ENCODE measurements at places on chromosomes 2 and 18.
A peak's percentile ranks its signal among the peaks of the same experiment; 100 is the strongest.

DNA sequence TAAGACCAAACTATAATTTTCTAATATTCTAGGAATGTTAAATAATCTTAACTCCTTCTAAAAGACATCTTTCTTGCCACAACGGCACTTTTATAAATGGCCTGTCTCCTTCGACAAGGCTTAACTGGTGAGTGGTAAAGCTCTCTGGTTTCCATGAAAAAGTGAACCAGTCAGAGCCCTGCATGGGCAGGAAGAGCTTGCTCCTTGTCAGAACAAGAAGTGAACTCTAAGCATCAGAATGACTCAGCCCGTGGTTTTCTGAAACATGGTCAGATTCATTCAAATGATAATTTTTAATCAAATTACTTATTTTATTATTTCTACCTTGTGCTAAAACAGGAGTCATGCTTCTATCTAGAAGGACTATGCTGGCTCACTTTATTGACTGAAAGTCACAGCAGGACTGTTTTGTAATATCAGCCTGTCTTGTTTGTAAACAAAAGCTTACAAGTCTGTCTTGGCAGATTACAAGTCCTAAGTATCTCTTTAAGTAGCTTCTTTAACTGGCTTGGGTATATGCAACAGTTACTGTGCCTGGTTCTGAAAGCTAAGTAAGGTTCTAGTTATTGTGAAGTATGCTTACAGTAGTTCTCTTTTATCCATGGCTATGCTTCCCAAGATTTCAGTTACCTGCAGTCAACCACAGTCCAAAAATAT, 245.4 kb downstream of the NAPG start:
- DNase-seq: no peak

GRCh38 chr2:222358876-222359275, 60.1 kb upstream of the PAX3 start:
- peak; percentile 31 for DNase-seq

DNA sequence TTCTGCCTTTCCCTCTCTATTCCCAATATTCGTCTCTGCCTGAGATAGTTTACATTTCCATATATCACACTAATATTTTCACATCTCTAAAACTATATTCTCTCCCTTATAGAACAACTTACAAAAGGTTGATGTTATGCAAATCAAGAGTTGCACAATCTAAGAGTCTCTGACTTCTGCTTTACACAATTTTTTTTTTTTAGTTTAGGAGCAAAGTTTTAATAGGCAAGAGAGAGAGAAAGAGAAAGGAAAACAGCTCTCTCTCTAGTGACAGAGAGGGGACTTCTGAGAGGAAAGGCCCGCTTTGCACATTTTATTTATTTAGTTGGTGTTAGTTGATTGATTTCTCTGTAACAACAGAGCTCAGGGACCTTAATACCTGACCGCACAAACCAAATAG, 380.2 kb downstream of the TXNL1 start:
- no peak for DNase-seq

DNA sequence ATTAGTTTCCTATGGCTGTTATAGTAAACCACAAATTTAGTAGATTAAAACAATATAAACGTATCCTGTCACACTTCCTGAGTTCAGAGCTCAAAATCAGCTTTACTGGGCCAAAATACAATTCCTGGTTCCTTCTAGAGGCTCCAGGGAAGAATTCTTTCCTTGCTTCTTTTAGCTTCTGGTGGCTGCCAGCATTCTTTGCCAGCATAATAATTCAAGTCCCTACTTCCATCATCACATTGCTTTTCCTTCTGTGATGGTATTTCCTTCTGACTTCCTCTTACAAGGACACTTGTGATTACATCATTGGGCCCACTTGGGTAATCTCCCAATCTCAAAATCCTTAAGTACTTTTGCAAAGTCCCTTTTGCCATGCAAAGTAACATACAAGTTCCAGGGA, 40.6 kb downstream of the MOB4 start:
- DNase-seq: no peak

DNA sequence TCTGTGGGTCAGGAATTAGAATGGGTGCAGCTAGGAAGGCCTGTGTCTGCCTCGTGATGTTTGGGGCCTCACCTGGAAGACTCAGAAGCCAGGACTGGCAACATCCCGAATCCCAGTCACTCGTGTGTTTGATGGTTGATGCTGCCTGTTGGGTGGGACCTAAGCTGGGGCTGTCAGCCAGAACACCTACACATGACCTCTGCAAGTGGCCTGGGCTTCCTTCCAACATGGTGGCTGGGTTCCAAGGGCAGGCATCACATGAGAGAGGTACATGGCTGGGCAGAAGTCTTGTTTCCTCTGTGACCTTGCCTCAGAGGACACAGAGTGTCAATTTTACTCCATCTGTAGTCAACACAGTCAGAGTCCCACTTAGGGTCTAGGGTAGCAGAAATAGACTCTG, 177.8 kb downstream of the GBX2 start:
- DNase-seq: no peak

DNA sequence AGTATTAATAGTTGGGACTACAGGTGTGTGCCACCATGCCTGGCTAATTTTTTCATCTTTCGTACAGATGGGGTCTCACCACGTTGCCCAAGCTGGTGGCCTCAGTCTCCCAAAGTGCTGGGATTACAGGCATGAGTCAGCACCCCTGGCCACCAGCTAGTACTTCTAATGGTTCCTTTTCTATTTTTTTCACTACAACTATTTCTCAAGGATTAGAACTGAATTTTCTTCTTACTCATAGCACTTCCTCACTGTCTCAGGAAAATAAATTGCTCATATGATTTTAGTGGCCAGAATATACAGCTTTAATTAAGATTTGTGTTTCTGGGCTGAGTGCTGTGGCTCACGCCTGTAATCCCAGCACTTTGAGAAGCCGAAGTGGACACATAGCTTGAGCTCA, 43.2 kb upstream of the SOS1 start:
- DNase-seq: no peak

GRCh38 chr2:230981704-230982103, 14.2 kb upstream of the SPATA3 start:
- no peak for DNase-seq

GRCh38 chr2:28684142-28684858, 67.3 kb upstream of the PPP1CB start:
- DNase-seq: no peak

DNA sequence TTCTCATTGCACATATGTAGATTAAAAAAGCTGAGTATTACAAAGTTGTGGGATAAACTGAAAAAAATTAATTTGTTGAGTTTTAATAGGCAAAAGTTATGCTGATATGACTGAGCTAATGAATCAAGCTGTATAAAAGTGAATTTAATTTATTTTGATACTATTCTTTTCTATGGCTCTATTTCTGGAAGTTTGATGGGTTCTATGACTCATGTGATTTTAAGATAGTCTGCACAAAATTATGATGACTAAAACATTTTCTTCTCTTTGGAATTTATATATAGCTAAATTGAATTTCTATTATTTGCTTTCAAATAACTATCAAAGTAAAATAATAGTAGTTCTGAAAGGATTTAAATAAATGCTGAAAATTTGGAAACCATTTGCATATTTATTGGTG, 71.0 kb upstream of the MMADHC start:
- no peak for DNase-seq

DNA sequence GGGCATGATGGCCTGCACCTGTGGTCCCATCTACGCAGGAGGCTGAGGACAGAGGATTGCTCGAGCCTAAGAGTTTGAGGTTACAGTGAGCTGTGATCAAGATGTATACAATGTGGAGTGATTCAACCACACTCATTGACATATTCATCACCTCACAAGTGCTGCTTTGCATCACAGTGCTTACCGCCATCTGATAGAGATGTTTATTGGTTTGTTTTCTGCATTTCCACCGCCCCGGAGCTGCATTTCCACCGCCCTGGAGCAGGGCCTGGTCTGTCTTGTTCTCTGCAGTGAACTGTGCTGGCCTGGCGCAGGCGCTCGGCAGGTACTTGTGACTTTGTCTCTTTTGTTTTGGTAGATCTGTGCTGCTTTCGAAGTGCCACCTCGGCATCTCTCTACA, 96.0 kb downstream of the SMAD7 start:
- no peak for DNase-seq

- DNase-seq: peak; percentile 74
Observed at GRCh38 chr18:49111191-49111988, 160.6 kb upstream of the SMAD7 start.

DNA sequence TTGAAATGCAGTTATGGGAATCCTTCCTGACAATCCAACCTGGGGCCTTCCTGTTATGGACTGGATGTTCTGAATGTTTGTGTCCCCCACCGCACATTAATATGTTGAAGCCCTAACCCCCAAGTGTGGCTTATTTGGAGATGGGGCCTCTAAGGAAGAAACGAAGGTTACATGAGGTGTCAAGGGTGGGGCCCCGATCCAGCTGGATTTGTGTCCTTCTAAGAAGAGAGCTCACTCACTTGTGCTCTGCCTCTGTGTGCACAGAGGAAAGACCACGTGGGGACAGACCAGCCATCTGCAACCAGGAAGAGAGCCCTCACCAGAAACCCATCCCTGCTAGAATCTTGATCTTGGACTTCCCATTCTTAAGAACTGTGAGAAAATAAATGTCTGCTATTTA, 44.4 kb downstream of the MAP3K19 start:
- DNase-seq: no peak

DNA sequence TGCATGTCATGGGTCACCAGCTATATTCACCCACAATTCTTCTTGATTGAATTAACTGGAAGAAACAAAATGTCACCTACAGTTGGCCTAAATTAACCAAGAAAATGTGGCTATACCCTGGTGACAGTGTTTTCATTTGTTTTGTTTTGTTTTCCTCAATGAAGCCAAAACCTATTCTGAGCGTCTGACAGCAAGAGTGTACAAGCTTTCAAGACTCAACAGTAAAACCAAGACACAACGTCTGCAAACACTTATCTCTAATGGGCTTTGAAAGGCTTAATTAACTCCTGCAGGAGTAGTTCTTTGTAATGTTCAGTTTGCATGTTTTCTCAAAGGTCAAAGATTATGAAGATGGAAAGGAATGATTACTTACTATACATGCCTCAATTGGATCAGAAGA, 827.6 kb upstream of the KLHL29 start:
- no peak for DNase-seq

GRCh38 chr2:98269274-98269673, 77.0 kb upstream of the CNGA3 start:
- peak; percentile 21 for DNase-seq

DNA sequence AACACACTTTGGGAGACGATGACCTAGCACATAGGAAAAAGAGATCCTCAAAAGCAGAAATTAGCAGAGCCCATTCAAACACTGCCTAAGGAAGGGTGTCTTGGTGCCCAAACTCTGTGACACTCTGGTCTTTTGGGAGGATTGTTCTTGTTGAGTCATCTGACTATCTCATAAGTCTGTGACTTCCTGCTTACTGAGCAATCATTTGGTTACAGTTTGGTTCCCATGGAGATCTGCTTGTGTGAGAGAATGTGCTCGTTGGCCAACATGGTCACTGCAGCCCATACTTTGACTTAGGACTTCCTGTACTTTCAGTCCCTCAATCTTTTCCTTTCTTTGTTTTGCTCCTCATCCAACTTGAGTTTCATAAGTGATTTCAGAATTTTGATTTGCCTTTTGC, 602.9 kb downstream of the NYAP2 start:
- DNase-seq: peak; percentile 79

DNA sequence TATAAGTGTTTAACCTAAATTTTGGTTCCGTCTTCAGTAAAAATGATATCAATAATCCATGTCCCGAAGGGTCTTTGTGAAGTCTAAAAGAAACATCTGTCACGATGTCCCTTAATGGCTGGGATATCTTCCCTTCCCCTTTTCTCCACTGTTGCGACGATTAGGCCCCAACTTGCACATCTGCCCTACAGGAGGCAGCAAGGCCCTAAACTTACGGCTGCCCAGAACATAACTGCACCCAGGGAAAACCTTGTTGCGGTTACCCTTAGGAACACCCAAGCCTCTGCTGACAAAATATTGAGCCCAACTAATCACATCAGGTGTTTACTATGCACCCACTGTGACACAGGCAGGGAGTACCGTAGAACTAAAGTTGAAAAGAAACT, 1.3 kb upstream of the SMAD2 start:
- no peak for DNase-seq

- DNase-seq: no peak
Observed at GRCh38 chr18:34483198-34483597, 226.9 kb upstream of the DTNA start.

DNA sequence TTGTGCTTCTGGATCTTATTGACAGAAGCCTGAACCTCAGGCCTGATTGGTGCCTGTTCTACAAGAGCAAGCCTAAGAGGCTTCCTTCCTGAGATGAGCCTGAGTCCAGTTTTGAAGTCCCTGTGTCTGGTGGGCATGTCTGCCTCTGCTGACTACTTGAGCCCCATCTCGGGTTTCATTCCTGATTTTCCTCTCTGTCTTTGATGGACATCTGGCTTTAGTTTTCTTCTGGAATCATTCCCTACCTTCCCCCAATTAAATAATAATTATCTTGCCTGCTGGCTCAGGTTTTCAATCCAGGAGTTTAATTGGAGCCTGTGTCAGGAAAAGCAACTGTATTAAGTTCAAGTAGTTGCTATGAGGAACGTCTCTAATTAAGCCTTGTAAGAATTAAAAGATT, 135.5 kb upstream of the MC4R start:
- DNase-seq: no peak

DNA sequence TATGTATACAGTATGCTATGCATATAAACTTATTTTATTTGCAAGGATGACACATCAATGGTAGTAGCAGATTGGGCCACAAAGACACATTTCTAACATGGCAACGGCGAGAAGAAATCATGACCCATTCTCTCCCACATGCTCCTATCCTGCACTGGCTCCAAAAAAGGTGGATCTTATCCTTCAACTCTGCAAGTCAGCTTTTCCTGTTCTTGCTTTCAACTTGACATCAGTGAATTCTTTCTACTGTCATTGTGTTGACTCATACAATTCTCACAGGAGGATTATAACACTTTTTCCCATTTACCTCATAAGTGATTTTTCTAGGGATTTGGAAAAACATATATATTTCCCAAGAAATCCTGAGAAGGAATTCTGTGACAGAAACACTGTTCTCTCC, 53.1 kb downstream of the ACVR1 start:
- peak; percentile 79 for DNase-seq

DNA sequence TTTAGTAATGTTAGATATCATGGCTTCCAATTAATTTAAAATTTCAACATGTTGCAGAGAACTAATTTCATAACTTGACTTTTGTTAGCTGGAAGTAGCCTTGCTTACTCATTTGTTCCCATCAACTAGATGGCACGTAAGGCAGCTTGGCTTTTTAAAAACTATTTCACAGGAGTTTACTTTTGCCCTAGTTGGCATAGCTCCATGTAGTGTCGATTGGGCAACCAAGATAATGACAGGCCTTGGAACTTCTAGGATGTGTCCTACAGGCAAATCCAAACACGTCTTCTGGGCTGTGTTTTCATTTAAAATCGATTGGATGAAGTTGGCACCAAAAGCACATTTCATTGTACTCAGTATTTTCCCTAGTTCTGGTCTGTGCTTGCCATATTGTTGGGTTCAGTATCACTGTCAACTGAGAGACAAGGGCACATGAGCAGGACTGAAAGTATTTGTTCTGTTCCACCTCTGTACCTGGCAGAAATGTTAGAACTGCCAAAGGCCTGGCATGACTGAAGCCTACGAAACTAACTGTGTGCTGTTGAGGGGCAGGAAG, 29.4 kb downstream of the HADHB start:
- DNase-seq: peak; percentile 76
